Vagina (tissue), 2 donors: ENCODE measurements at places on chromosomes 16 and 17. TPM values are rescaled to one million over a fixed set of nuclear protein-coding genes. Genes with fewer than 3 reads are reported as not detected.

- no peak for DNase-seq
- no peaks in the 10 kb centered on the region for H3K27me3 ChIP-seq
- H3K27ac ChIP-seq, result peak overlapping the region; percentile 20
- peaks cover 59% of the 10 kb centered on the region for H3K4me1 ChIP-seq
These were observed 35.3 kb downstream of the FAM20A start for GRCh38 chr17:68565661-68566441.

DNA sequence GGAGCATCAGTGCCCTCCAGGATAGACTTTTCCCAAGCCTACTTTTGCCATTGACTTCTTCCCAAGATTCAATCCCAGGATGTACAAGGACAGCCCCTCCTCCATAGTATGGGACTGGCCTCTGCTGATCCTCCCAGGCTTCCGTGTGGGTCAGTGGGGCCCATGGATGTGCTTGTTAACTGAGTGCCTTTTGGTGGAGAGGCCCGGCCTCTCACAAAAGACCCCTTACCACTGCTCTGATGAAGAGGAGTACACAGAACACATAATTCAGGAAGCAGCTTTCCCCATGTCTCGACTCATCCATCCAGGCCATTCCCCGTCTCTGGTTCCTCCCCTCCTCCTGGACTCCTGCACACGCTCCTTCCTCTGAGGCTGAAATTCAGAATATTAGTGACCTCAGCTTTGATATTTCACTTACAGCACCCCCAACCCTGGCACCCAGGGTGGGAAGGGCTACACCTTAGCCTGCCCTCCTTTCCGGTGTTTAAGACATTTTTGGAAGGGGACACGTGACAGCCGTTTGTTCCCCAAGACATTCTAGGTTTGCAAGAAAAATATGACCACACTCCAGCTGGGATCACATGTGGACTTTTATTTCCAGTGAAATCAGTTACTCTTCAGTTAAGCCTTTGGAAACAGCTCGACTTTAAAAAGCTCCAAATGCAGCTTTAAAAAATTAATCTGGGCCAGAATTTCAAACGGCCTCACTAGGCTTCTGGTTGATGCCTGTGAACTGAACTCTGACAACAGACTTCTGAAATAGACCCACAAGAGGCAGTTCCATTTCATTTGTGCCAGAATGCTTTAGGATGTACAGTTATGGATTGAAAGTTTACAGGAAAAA is 9.7 kb upstream of the CYLD start:
- peak; percentile 82 for DNase-seq
- no peaks in the 10 kb centered on the region for H3K27me3 ChIP-seq

DNA sequence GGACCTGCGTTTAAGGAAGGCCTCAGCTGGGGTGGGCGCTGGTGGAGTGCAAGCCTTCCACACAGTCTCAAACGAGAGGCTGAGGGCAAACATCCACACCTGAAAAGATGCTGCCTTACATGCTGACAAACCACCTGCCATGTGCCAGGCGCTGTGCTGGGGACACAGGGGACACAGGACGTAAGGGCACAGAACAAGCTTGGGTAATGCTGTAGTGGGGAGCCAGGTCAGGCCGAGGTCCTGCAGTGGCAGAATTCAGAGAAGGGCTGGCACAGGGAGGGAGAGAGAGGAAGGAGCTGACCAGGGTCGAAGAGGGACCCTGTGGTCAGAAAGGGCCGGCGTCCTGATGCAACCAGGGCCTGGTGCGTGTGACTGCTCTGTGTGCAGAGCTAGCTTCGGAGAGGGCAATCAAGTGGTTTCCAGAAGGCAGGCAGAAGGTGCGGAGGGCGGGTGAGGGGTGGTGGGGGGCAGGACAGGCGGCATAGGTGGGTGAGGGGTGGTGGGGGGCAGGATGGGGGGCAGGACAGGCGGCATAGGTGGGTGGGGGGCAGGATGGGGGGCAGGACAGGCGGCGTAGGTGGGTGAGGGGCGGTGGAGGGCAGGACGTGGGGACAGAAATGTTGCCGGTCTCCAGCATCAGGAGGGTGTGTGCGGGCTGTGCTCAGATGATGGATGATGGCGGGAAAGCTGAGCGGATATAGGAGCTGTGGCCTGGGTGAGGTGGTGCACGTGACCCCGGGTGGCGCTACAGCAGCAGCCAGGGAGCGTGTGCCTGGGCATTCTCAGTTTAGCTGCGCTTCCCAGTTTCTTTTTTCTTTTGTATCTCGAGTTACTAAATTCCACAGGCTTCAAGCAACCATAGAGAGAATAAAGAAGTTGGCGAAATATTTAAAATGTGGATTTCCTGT is 18.8 kb downstream of the TELO2 start:
- H3K27ac ChIP-seq, result peak overlapping the region; percentile 39
- peaks cover 21% of the 10 kb centered on the region for H3K36me3 ChIP-seq
- no peak overlapping the region for H3K4me3 ChIP-seq
- DNase-seq, result no peak
- H3K4me1 ChIP-seq, result peaks cover 5% of the 10 kb centered on the region

GRCh38 chr16:88746506-88746905 is 38.5 kb downstream of the PIEZO1 start:
- H3K27ac ChIP-seq, result peak overlapping the region; percentile 71
- no peak for DNase-seq
- H3K27me3 ChIP-seq, result no peaks in the 10 kb centered on the region
- H3K36me3 ChIP-seq, result no peaks in the 10 kb centered on the region
- no peak overlapping the region for H3K4me3 ChIP-seq

- no peak for DNase-seq
- no peak overlapping the region for H3K27ac ChIP-seq
- H3K36me3 ChIP-seq, result no peaks in the 10 kb centered on the region
- no peak overlapping the region for H3K4me3 ChIP-seq
These were observed 494.1 kb downstream of the CDH11 start for GRCh38 chr16:64627781-64628180.

DNA sequence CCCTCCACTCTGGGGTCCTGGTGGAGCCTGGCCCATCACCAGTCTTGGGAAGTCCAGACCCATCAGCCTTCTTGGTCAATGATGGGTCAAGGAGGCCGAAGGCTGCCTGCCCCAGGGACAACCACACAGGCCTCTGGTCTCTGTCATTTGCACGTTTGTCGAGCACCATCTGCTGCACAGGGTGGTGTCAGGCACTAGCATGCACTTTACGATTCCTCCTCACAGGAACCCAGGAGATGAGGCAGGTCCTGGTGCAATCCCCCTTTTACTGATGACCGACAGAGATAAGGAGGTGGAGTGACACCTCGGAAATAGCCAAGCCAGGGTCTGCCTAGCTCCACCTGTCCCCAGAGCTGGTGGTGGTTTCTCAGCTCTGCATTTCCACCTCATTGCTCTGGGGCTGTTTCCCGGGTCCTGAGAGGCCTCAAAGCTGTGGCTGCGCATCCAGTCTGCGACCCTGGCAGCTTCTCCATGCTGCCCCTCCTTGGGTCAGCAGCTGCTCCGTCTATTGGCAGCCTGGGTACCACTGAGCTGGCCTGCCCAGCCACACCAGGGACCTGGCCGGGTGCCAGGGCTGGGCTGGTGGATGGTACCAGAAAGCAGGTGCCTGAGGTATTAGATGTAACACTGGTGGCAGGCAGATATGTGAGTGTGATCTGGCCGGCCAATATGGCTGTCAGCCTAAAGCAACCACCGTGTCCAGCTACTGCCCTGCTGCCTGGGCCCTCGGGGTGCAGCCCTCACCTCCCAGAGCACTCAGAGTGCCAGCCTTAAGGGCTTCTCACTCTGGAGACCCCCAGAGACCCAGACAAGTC is 10.0 kb downstream of the MMP15 start:
- no peaks in the 10 kb centered on the region for H3K36me3 ChIP-seq
- no peaks in the 10 kb centered on the region for H3K27me3 ChIP-seq
- peaks cover 8% of the 10 kb centered on the region for H3K4me1 ChIP-seq

- peaks cover 35% of the 10 kb centered on the region for H3K4me1 ChIP-seq
- H3K4me3 ChIP-seq, result no peak overlapping the region
- no peaks in the 10 kb centered on the region for H3K27me3 ChIP-seq
- H3K27ac ChIP-seq, result no peak overlapping the region
These were observed 3.2 kb upstream of the ELOB start for GRCh38 chr16:2779978-2780898.

DNA sequence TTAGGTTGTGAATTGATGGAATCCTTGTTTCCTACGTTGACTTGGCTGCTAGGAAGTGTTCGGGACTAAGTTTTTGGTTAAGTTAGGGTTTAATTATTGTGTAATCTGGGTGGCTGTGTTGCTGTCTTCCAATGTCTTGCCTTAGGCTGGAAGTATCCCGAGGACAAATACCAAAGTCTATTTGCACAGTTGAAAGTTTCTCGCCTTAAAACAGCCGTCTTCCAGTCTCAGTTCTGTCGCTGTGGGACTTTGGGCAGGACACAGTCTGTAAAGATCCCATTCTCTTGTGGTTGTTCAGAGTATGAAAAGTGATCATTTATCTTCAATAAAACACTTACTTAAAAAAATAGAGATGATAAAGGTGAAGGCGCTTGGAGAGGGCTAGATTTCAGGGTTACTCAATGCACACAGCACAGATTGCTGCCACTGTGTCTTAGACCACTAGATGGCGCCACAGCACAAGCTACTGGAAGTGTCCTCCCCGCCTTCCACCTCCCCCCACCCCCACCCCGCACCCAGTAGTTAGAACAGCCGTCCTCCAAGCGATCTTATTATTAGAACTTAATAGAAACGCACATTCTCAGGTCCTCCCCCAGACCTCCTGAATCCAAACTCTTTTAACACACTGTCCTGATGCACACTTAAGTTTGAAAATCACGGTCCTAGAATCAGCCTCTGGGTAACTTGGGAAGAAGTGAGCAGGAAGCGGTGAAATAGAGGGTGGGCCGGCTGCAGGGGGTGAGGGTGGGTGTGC is 45.8 kb downstream of the AKAP1 start:
- no peaks in the 10 kb centered on the region for H3K36me3 ChIP-seq
- no peak overlapping the region for H3K27ac ChIP-seq
- no peak for DNase-seq
- H3K4me3 ChIP-seq, result no peak overlapping the region
- H3K27me3 ChIP-seq, result no peaks in the 10 kb centered on the region

- H3K27me3 ChIP-seq, result no peaks in the 10 kb centered on the region
- no peaks in the 10 kb centered on the region for H3K4me1 ChIP-seq
- no peak overlapping the region for H3K4me3 ChIP-seq
- no peak overlapping the region for H3K27ac ChIP-seq
- no peaks in the 10 kb centered on the region for H3K36me3 ChIP-seq
- no peak for DNase-seq
These were observed 177.5 kb upstream of the CDH8 start for GRCh38 chr16:62213763-62214162.

DNA sequence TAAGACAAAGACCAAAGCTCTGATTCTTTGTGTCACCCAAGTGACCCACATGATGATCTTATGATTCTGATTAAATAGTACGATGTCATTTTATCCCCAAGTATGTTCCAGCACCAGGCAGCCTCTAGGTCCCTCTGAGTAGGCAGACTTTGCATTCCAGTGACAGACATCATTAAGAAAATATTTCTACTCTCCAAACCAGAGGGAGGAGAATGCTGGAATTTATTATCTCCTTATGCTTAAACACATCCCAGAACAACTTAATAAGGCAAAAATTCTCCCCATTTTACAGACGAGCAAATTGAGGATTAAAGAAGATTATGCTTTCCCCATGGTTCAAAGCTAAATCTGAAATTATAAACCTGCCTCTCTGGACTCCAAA is 192.8 kb upstream of the CDH11 start:
- no peaks in the 10 kb centered on the region for H3K4me1 ChIP-seq
- no peak overlapping the region for H3K4me3 ChIP-seq
- no peaks in the 10 kb centered on the region for H3K27me3 ChIP-seq
- no peak for DNase-seq
- no peak overlapping the region for H3K27ac ChIP-seq

DNA sequence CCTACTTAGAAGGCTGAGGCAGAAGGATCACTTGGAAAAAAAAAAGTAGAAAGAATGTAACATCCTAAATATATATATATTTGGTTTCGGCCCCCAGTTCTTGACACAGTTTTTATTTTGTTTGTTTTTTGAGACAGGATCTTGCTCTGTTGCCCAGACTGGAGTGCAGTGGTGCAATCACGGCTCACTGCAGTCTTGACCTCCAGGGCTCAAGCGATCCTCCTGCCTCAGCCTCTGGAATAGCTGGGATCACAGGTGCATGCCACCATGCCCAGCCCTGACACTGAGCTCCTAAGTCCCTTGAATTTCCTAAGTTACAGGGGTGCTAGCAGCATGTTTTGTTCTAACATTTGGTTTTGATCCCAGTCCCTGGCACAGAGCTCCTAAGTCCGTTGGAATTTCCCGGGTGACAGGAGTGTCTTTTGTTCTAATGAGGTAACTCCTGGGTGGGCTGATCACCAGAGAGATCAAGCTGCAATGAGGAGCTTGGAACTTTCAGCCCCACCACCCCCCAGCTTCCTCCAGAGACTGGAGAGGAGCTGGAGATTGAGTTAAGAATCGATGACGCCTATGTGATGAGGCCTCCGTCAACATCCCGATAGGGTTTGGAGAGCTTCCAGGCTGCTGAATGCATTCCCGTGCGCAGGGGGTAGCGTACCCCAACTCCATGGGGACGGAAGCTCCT is 20.0 kb downstream of the MXRA7 start:
- H3K4me3 ChIP-seq, result no peak overlapping the region
- no peak overlapping the region for H3K27ac ChIP-seq
- no peaks in the 10 kb centered on the region for H3K36me3 ChIP-seq
- DNase-seq, result no peak
- peaks cover 70% of the 10 kb centered on the region for H3K4me1 ChIP-seq

DNA sequence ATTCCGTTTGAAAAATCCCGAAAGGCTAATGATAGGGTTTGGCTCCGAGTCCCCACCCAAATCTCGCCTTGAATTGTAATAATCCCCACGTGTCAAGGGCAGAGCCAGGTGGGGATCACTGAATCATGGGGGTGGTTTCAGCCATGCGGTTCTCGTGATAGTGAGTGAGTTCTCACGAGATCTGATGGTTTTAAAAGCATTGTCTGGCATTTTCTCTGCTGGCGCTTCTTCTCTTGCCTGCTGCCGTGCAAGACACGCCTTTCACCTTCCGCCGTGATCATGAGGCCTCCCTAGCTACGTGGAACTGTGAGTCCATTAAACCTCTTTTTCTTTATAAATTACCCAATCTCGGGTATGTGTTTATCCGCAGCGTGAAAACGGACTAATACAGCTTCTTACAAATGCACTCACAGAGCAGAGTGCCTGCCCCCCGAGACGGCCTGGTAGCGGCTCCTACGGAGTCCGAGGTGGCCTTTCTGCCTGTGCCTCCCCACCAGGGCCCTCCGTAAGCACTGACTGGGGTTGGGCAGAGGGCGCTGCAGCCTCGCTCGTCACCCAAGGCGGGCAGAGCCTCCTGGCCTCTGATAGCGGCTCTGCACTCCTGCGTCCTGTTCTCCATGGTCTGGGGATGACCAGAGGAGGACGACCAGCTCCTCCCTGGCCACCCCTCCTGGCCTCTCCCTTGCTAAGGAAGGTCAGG is 131.7 kb downstream of the FOXL1 start:
- H3K4me1 ChIP-seq, result no peaks in the 10 kb centered on the region
- H3K36me3 ChIP-seq, result no peaks in the 10 kb centered on the region
- H3K27ac ChIP-seq, result no peak overlapping the region
- H3K27me3 ChIP-seq, result no peaks in the 10 kb centered on the region

- H3K36me3 ChIP-seq, result no peaks in the 10 kb centered on the region
- no peak overlapping the region for H3K4me3 ChIP-seq
- no peaks in the 10 kb centered on the region for H3K4me1 ChIP-seq
- DNase-seq, result no peak
- no peaks in the 10 kb centered on the region for H3K27me3 ChIP-seq
- no peak overlapping the region for H3K27ac ChIP-seq
These were observed 135.8 kb downstream of the TRIM37 start for GRCh38 chr17:58970609-58971450.

PLEKHH3 gene
- 44.9 TPM for total RNA-seq

ANKFN1 gene
- total RNA-seq, result 3.4 TPM

PMFBP1 gene
- total RNA-seq, result not detected

NRN1L gene
- total RNA-seq, result not detected
